ENCODE measurements at places on chromosomes 16 and 17. TPM values are rescaled to one million over a fixed set of nuclear protein-coding genes. Genes with fewer than 3 reads are reported as not detected.

GRCh38 chr16:27723711-27724481 is 174.0 kb downstream of the KATNIP start:
- DNase-seq: no peak

The AARS1 gene
- 82.5 TPM for polyA plus RNA-seq

- no peak for DNase-seq
These were observed 50.7 kb downstream of the SLC7A5 start for GRCh38 chr16:87818533-87819161.

The AGRP gene
- polyA plus RNA-seq: 0.91 TPM

The CHST4 gene
- 0.49 TPM for polyA plus RNA-seq

DNA sequence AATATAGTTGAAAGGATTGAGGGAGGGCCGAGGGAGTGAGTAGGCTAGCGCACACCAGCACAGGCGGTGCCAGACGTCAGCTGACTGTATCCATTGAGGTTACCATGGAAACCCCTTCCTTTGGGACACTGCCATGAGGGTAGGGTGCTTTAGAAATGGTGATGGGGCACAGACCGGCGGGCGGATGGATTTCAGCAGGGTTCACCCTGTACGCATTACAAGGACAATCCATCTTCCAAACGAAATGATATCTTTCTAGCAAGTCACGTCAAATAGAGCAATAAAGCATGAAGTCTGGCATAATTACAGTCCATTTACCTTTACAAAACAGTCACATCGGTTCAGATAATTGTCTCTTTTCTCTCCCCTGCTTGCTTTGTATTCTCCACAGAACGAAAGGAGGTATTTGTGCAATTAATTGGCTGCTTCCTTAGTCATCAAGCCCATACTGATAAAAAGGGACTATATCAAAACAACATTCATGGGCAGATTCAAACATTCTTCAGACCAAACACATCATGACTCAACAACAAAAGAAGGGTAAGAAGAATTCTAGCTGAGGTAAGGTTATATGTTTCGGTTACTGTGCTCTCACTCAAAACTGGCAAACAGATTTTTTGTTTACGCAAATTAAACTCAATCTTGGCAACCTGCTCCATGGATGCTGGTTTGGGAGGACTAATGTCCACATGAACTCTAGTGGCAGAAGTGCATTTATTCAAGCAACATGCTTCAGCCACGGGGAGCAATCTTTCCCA is 140.6 kb downstream of the CDK5R1 start:
- peak; percentile 10 for DNase-seq

- DNase-seq: no peak
These were observed 35.1 kb upstream of the ABCC3 start for GRCh38 chr17:50599606-50600005.

- no peak for DNase-seq
These were observed 946 bp upstream of the TMEM256 start for GRCh38 chr17:7404737-7405349.

GRCh38 chr16:25011891-25012514 is 3.2 kb downstream of the ARHGAP17 start:
- no peak for DNase-seq

DNA sequence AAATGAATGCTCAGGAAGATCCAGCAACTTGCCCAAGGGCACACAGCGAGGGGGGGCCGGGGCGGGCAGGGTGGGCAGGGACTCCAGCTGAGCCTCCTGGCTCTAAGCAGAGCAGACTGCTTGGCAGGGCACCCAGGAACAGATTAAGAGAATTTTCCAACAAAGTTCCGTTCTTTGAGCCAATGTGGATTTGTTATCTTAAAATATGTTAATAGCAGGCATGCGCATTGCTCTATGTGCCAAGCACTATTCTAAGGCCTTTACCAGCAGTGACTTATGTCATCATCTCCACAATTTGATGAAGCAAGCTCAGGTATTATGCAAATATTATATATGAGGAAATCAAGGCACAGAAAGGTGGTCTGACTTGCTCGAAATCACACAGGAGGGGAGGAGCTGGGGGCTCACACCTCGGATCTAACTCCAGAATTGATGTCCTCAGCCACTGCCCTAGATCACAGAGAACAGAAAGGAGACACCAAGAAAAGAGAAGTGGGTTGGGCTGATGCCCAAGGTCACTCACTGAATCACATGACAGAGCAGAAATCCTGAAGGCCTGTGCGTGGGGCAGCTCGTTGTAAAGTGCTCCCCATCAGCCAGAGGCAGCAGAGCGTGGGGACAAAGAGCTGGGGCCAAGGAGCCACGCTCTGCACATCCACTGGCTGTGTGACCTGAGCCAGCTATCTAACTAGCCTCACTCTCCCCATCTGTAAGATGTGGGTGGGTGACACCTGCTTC is 23.2 kb upstream of the MEAK7 start:
- no peak for DNase-seq

GRCh38 chr17:53655591-53655990 is 167.1 kb upstream of the KIF2B start:
- no peak for DNase-seq

The ZP2 gene
- polyA plus RNA-seq: not detected

- DNase-seq: peak; percentile 28
These were observed 430.3 kb upstream of the GOT2 start for GRCh38 chr16:59164461-59164860.

- no peak for DNase-seq
These were observed 5.3 kb upstream of the TMEM204 start for GRCh38 chr16:1527836-1528811.

The DHX40 gene
- 75.3 TPM for polyA plus RNA-seq

GRCh38 chr17:44351464-44351863 is 6.4 kb downstream of the GRN start:
- DNase-seq: no peak

The ENDOV gene
- polyA plus RNA-seq: 44.4 TPM

The DPEP3 gene
- not detected for polyA plus RNA-seq

- DNase-seq: no peak
These were observed 71.3 kb downstream of the NEUROD2 start for GRCh38 chr17:39536468-39536867.

The EPN3 gene
- polyA plus RNA-seq: 16.2 TPM

DNA sequence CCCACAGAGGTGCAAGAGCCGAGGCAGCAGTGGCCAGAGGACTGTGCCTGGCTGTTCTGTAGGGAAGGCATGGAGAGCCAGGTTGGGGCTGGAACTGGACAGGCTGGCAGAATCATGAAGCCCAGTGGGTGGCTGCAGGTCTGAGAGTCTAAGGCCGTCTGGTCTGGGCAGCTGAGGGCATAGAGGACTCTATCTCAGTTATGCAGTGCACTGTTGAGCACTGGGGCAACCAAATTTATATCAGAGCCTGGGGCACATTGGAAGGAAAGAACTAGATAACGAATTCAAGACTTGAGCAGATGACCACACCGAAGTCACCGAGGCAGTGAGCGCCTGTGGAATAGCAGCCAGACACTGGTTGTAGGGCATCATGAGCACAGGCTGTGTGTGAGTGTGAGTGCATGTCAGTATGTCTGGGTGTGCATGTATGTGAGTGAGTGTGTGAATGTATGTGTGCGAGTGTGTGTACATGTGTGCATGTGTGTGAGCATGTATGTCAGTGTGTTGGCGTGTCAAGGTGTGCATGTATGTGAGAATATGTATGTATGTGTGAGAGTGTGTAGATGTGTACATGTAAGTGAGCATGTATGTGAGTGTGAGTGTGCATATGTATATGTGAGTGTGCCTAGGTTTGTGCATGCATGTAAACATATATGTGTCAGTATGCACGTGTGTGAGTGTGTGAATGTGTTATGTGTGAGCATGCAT is 37.0 kb downstream of the RGS9 start:
- no peak for DNase-seq

The CCL3 gene
- polyA plus RNA-seq: 0.65 TPM

The CDRT4 gene
- 3.4 TPM for polyA plus RNA-seq

GRCh38 chr17:36928471-36929345 is 8.6 kb upstream of the LHX1 start:
- no peak for DNase-seq

The CEP112 gene
- 11.9 TPM for polyA plus RNA-seq

DNA sequence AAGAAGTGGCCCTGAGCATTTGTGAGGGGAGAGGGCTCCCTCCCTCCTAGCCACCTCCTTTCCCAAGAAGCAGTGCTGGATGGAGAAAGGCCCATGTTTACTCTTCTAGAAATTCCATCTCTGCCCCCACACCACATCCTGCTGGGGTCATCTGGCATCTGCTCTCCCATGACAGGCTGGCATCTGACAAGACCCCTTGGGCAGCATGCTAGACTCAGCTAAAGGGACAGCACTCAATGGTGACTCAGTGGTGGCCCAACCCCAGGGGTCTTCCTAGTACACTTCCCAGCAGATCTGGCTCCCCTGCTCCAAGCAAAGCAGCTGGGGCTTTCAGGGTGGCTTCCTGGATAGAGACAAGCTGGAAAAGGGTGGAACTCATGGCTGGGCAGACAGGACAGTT is 14.4 kb downstream of the SLC38A7 start:
- no peak for DNase-seq

The ACSM2B gene
- polyA plus RNA-seq: 79.7 TPM

DNA sequence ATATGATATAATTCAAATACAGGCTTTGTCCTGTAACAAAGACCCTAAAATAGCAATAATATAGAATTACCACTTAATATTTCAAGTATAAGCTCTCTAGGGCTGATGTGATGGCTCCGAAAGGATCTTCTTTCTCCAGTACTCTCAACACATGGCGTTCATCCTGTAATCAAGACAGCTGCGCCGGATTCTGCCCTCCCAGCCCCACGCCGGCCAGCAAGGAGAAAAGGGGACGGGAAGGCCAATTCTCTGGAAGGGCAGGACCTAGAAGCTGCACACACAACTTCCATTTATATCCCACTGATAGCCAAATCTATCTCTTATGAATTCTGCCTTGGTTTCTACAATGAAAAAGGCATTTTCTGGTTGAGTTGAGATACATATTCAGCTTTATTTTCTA is 32.0 kb downstream of the CCDC182 start:
- DNase-seq: no peak

- DNase-seq: no peak
These were observed 475.2 kb upstream of the WSB1 start for GRCh38 chr17:26818736-26819135.

The TERB1 gene
- not detected for polyA plus RNA-seq

DNA sequence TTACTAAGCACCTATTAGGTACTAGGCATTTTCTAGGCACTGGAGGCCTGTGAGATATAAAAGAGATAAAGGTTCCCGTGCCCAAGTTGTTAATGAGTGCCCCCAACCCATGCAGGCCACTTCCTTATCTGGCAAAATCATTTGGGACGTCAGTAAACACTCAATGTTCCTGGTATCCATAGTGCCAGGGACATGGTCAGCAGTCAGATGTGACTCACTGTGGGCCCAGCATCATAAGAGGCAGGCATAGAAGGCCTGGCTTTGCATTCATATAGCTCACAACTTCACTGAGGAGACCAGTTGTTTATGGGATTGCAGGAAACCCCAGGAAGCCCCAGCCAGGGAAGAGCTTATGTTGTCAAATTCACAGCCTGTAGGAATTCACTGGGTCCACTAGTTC is 81.1 kb downstream of the MRC2 start:
- no peak for DNase-seq

DNA sequence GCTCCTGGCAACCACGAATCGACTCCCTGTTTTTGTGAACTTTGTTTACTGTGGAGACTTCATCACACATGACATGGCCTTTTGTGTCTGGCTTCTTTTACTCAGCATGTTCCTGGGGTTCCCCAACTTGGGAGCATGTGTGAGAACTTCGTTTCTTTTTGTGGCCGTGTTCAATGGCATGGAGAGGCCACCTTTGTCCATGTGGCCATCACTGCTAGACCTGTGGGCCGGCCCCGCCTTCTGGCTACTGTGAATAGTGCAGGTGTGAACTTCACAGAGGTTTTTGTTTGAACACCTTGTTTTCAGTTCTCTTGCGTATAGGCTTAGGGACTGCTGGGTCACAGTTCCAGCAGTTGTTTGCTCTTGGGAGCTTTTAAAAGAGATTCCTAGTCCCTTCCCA is 5.7 kb upstream of the SLC38A8 start:
- no peak for DNase-seq

The FBXO39 gene
- not detected for polyA plus RNA-seq

DNA sequence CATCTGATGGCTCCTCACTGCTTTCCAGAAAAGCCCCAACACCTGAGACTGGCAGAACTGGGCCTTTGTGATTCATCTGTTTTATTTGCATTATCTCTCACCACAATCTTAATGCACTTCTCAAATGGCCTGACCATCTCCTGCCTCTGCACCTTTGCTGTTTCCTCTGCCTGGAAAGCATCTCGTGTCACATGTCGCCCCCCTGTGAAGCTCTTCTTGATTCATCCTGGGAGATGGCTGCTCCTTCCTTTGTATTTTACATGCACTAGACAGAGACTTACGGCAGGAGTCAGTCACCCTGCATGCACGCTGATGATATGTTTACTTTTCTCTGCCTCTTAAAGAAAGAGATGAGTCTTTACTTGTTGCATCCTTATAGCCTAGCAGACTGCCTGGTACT is 30.0 kb downstream of the HNF1B start:
- no peak for DNase-seq
